ENCODE measurements at places on chromosomes 1 and 21.

DNA sequence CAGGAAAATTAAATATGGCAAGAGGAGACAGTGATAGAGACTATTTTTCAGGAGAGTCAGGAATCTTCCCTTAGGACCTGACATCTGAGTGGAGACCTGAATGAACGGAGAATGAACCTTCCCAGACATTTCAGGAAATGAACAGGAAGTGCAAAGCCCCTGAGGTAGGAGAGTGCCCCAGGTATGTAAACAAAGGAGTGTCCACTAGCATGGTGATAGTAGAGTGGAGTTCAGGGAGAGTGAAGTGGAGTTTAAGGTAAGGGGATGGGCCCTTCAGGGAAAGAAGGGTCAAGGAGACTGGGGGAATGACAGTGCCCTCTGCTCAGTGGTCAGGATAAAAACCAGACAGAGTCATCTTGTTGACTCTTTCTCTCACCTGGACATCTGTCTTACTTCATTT lies 19.3 kb downstream of the MYBPH start:
- no peak for DNase-seq

GRCh38 chr1:180515364-180515763 lies 13.0 kb upstream of the ACBD6 start:
- no peak for DNase-seq

DNA sequence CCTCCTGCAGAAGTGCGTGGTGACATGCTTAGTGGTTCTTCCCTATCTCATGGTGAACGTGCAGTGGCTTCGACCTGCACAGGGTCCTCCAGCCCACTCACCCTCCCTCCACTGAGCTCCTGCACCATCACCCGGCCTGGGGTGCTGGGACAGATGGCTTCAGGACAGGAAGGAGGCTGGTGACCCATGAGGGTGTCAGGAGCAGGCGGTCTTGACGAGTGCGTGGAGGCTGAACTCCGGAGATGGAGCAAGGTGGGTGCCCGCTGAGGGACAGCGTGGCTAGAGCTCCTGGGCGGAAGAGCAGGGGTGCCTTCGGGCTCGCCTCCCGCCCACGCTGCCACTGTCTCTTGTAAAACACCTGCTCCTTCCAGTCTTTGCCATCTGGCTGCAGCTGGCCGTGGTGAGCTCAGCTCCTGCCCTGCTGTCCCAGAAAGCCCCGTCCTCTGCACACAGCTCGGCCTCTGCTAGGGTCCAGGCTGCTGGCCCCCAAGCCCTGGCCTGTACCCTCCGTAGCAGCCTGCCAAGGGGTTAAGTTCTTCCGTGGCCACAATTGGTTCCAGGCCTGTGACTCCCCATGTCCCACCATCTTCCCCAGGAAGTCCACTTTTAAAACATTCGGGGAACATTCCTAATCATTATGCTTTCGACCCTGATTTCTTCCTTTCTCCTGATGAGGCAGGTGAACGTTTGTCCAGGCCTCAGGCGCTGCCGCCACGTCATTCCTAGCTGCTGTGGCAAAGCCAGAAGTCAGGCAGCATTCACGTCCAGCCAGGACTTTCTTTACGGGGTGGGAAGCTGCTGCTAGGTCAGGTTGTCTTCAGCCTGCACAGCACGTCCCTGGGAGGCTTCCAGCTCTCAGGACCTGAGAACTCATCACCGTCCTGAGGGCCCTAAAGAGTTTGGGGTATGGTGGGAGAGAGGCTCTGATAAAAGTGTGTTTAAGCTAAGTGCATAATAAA lies 8.1 kb downstream of the KRTAP10-1 start:
- peak; percentile 45 for DNase-seq

DNA sequence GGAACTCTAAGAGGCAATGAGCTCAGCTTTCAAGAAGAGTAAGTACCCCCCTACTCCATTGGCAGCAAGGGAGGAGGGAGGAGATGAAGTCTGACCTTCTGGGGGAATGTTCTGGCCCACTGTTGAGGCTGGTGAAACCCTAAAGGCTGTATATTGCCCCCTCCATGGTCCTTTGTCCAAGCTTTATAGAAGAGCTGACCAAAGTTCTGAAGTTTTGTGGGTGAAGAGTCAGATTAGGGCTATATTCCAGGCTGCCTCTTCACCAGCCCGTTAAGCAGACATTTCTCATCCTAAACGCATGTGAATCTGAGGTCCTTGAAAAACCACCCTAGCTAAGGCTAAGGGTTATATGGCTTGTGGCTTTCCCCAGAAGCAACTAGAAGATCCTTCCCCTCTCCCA lies 1.4 kb downstream of the C1orf94 start:
- DNase-seq, result no peak

GRCh38 chr21:42009018-42009830 lies 936 bp downstream of the ZBTB21 start:
- DNase-seq, result no peak

GRCh38 chr1:77925518-77925917 lies 37.1 kb downstream of the NEXN start:
- DNase-seq, result no peak

- DNase-seq, result peak; percentile 8
These were observed 35.9 kb downstream of the KCNC4 start for GRCh38 chr1:110245876-110246620.

GRCh38 chr1:54764922-54765561 lies 719 bp upstream of the PARS2 start:
- DNase-seq, result no peak

GRCh38 chr1:47699492-47700235 lies 261.8 kb downstream of the FOXD2 start:
- DNase-seq, result no peak

- DNase-seq, result no peak
These were observed 57.6 kb downstream of the OLFML2B start for GRCh38 chr1:161966067-161966466.

GRCh38 chr1:3636531-3636930 lies 11.7 kb downstream of the TPRG1L start:
- no peak for DNase-seq

DNA sequence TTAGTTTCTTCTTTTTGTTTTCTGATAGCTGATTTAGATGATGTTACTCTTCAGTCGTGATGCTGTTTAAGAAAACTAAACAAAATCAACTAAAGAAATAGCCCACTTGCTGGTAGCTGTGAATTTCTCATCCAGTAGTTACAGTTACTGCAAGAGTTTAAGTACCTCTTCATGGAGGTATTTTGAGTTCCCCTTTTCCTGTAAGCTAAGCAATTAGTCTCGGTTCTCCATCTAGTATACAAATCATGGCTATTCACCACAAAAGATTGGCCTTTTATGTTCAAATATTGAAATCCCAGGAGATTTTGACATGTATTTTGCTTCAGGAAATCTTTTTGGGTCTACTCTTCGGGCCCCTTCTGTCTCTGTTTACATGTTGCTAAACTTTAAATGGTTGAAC lies 31.1 kb downstream of the HUNK start:
- DNase-seq, result no peak

GRCh38 chr1:226033582-226033981 lies 28.9 kb upstream of the H3-3A start:
- no peak for DNase-seq

GRCh38 chr1:27555700-27556424 lies 48.1 kb downstream of the AHDC1 start:
- no peak for DNase-seq

- DNase-seq, result no peak
These were observed 29.6 kb downstream of the TOMM20 start for GRCh38 chr1:235098991-235099390.

DNA sequence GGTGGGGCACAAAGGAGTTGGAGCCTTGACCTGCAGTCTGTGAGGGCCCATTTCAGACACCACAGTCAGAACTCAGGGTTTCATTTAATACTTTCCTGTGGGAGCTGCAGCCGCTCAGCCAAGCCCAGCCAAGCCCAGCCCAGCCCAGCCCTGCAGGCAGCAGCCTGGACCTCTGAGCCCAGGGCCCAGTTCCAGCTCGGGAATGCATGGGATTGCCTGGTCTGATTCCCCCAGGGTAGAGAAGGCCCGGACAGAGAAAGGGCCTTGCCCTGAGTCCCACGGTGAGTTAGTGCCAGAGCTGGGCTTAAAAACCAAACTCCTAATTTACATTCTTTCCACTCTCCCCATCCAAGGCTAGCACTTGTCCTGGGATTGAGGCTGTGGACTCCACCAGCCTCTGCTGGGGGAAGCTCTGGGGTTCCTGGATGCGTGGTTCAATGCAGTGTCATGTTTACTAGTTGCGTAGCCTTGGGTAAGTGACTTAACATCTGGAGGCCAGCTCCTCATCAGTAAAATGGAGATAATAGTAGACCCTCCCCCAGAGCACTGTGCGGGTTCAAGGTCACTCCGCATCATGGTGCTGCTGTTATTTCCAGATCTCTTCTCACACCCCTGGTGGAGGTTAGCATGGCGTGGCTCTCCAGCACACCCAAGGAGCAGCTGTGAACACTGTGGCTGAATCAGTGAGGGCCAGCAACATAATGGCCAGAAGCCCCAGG lies 29.2 kb upstream of the PKP1 start:
- DNase-seq, result peak; percentile 27

DNA sequence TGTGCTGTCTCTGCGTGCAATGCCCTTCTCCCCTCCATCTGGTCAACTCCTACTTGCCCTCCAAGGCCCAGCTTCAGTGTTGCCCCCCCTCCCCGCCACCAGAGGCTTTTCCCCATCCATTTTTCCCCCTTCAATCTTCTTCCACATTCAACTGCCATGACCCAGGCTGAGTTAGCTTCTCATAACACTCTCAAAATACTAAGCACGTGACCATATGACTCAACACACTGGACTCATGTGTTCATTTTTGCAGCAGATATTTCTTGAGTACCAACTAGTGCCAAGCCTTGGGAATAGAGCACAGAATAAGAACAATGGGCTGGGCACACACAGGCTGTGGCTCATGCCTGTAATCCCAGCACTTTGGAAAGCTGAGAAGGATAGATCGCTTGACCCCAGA lies 132.1 kb downstream of the IGSF21 start:
- no peak for DNase-seq

- no peak for DNase-seq
These were observed 12.2 kb upstream of the CDC42BPA start for GRCh38 chr1:227330279-227331076.

GRCh38 chr1:41003127-41003639 lies 18.3 kb downstream of the SLFNL1 start:
- DNase-seq, result no peak

DNA sequence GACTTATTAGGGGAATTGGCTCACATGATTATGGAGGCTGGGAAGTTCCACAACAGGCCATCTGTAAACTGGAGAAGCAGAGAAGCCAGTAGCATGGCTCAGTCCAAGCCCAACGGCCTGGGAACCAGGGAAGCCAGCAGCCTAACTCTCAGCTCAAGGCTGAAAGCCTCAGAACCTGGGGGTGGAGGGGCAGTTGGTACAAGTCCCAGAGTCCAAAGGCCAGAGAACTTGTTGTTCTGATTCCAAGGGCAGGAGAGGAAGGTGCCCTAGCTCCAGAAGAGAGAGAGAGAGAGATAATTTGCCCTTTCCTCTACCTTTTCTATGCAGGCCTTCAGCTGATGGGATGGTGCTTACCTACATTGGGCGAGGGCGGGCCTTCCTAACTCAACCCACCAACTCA lies 55.3 kb downstream of the MAN1C1 start:
- no peak for DNase-seq

DNA sequence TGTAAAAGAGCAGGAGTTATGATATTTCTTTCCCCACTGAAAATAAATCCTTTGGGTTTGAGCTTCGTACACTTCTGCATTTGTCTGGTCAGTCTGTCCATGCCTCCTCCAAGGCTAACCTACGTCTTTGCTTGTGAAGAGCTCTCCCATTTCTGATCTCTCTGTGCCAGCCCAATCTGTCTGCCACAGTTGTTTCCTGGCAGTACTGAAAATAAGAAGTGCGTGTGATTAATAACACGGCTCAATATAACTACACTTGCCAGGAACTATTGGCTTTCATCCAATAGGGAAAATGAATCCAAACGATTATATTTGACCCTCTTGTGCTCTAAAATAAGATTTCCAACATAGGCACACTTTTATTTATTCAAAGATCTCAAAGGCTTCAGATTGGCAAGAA lies 19.2 kb upstream of the COL24A1 start:
- DNase-seq, result no peak

DNA sequence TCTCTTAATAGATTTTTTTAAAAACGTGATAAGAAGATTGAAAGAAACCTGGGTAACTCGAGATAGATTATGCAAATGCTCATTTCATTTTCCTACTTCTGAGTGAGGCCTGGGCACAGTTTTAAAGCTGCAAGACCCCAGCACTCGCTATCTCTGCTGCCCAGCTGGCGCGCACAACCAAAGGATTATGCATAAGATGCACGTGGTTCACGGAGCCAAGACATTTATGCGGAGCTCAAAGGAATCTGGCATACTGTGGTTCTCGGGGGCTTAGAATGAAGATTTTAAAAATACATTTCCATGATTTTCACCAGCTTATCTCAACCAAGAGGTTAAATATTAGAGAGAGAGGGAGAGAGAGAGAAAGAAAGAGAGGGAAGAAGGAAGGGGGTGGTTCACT lies 210.9 kb downstream of the DSCAM start:
- DNase-seq, result no peak

GRCh38 chr1:176897350-176898236 lies 266.9 kb downstream of the ASTN1 start:
- DNase-seq, result no peak

- no peak for DNase-seq
These were observed 184.1 kb downstream of the ZSCAN20 start for GRCh38 chr1:33656467-33657005.

GRCh38 chr1:50995651-50996050 lies 25.6 kb downstream of the CDKN2C start:
- DNase-seq, result no peak

GRCh38 chr1:39370602-39371001 lies 120.8 kb upstream of the BMP8A start:
- no peak for DNase-seq

Data from RWPE2 (cell line).